ENCODE measurements at places on chromosomes 2 and 18. TPM values are rescaled to one million over a fixed set of nuclear protein-coding genes. Genes with fewer than 3 reads are reported as not detected.

- no peak for DNase-seq
These were observed 69.8 kb upstream of the CDKL4 start for GRCh38 chr2:39313575-39313974.

DNA sequence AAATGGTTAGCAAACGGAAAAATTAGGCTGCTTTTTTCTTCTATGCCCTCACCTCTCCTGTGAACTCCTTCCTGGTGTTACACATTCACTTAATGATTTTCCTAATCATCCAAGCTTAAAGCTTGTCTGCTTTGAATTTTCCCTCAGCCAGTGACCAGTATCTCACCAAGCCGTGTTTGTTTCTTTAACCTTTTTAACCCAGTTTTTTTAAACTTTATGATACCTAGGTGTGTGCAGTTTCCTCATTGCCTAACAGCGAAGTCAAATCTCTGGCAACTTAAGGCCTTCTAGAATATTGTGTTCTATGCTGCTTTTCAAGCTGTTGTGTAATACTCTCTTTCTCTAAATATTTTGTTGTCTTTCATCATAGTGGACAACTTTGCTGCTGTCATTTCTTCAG lies 113.0 kb downstream of the PIK3C3 start:
- no peak for DNase-seq

Gene RBM43
- 13.4 TPM for total RNA-seq

DNA sequence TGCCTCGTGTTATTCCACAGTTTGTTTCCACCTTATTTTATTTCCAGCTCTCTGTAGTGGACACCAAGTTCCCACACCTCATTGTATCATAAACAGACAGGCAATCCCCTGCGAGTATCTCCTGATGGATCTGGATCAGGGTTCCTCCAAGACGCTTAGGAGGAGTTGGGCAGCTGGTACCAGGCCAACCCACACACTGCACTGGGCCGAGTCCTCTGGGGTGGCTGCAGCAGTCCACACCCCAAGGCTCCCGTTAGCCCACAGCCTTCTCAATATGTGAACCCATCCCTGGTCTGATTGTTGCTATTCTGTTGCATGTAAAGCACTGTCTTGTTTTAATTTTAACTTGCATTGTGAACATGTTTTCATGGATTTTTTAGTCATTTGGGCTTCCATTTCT lies 178.8 kb upstream of the RAB6C start:
- DNase-seq: no peak

DNA sequence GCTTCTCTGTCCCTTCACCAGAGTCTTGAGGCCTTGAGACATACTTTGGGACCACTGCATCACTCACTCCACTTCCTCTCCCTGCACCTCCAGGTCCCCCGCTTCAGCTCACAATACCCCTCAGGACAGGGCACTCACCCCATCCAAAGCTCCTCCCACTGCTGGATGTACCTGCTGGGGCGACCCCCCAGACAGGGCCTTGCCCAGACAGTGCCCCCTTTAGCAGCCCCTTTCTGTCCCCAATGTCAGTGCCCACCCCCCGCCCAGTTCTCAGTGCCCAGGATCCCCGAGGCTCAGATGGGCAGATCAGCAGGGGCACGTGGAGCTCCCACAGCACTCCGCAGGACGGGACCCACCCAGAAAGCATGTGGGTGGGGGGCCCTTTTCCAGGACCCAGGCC lies 23.8 kb upstream of the IMP4 start:
- DNase-seq: no peak

GRCh38 chr2:143477714-143478443 lies 348.7 kb downstream of the ARHGAP15 start:
- DNase-seq: no peak
